ENCODE measurements at places on chromosomes 6 and 20.
A peak's percentile ranks its signal among the peaks of the same experiment; 100 is the strongest.

GRCh38 chr6:53771785-53772624 is 22.8 kb upstream of the LRRC1 start:
- no peak for DNase-seq

DNA sequence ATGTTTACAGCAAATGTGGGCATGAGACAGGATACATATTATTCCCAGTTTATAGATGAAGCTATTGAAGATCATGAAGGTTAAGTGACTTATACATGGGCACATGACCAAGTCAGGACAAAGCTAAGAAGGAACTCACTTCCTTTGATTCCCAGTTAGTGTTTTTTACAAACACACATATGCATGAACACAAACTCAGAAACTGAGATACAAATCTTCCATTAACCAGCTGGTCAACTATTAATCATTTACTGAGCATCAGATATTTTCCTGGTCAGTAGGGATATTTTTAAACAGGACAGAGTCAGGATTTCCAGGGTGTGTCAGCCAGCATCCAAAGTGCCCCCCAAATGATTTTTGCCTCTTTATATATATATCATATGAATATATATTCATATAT is 222.2 kb downstream of the OGFRL1 start:
- no peak for DNase-seq

- no peak for DNase-seq
Measured at GRCh38 chr20:48846516-48847492, 19.0 kb upstream of the PREX1 start.

DNA sequence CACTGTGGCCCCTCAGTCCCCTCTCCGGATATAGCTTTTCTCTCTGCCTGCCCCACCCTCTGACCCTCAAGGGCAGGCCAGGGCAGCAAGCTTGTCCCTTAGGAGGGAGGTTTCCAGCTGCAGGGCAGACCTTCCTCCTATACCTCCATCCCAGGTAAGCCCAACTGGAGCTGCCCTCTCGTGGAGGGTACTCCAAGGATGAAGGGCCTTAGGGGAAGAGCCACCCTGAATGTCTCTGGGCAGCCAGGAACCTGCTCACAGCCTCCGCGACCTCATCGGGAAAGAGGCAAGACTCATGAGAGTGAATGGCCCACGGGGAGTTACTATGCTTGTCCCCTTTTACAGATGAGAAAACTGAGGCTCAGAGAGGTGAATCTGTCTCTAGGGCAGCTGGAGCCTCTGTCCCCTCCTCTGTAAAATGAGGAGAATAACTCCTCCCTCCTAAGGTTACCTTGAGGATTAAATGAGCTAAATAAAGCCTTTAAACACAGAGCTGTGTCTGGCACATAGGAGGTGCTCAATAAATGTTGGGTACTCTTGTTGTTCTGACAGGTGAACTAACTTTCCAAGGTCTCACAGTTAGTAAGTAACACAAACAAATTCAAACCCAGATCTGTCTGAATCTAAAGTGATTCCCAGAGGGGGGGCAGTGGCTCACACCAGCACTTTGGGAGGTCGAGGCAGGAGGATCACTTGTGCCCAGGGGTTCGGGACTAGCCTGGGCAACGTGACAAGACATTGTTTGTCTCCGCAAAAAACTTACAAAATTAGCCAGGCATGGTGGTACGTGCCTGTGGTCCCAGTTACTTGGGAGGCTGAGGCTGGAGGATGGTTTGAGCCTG is 12.1 kb downstream of the SRXN1 start:
- DNase-seq = no peak

- DNase-seq = no peak
Measured at GRCh38 chr6:137427656-137428290, 66.4 kb downstream of the OLIG3 start.

DNA sequence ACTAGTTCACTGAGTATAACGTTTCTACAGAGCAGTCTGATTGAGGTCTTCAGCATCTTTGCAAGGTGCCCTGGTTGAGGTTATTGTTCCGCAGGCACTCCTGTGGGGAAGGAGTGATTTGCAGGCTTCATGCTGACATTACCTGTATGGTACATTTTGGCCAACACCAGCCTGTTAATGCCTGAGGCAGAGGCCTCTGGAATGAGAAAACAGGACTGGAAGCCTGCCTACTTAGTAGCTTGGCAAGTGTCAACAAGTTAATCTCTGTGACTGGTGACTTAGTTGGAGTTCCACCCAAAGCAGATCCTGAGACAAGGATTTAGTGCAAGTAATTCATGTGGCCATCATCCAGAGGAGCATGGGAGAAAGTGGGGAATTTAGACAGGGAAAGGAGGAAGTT is 24.6 kb downstream of the MAS1 start:
- no peak for DNase-seq

GRCh38 chr6:145673504-145673903 is 61.8 kb downstream of the EPM2A start:
- DNase-seq = no peak

DNA sequence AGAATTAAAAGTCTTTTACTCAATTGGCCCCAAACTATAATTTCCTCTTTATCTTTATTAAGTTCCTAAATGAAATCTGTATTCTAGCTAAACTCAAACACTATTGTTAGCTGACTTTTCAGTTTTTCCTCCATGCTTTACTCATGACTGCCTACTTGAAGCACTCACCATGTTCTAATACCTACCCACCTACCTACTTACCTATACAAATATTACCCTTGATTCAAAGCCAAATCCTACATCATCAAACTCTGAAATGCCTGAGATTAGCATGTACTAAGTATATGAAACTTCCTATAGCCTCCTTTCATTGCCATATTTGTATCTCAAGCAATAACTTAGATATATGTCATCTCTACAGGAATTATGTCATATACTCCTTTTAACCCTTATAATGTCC is 259.7 kb downstream of the HDGFL1 start:
- no peak for DNase-seq

DNA sequence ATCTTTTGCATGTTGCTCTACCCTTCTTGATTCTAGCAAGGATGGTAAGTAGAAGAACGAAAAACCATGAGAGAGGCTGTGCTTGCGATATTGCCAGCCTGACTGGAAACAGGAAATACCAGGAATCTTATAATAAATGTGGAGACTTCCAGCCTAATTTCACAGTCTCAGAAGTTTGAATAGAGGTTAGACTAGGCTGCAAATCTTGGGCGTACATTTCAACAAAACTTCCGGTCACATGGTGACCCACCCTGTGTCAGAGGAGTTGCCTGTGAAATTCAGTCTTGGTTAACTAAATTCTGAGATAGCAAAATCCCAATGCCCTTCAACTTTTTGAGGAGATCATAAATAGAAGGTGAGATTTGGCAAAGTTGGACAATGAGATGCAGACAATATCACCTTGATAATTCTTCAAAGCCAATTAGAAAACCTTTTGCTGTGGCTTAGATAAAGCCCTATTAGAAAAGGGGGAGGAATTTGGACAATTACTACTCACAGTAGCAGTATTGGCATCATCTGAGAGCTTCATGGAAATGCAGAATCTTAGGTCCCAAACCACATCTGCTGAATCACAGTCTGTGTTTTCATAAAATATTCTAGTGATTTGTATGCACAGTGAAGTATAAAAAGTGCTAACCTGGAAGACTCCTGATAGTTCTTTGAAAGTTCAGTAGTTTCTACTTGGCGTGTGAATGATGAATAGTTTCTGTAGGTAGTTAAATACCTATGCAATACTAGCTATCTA is 262.0 kb upstream of the JAG1 start:
- no peak for DNase-seq

DNA sequence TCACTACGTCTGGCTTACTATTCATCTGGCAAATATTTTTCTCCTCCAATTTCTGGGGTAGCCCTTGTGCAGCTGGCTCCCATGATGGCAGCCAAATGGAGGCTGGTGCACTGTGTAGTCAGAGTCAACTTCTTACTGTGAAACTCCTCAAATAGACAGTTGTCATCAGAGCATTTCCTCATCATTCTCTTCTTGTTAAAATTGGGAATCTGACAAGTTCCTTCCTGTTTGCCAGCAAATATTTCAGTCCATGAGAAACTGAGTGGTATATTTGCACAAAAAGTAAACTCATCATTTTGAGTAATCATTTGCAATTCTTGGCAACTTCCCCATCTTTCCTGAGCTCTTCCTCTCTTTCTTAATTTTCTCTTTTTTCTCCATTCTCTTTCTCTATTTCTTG is 394.9 kb upstream of the RGS17 start:
- DNase-seq = no peak

DNA sequence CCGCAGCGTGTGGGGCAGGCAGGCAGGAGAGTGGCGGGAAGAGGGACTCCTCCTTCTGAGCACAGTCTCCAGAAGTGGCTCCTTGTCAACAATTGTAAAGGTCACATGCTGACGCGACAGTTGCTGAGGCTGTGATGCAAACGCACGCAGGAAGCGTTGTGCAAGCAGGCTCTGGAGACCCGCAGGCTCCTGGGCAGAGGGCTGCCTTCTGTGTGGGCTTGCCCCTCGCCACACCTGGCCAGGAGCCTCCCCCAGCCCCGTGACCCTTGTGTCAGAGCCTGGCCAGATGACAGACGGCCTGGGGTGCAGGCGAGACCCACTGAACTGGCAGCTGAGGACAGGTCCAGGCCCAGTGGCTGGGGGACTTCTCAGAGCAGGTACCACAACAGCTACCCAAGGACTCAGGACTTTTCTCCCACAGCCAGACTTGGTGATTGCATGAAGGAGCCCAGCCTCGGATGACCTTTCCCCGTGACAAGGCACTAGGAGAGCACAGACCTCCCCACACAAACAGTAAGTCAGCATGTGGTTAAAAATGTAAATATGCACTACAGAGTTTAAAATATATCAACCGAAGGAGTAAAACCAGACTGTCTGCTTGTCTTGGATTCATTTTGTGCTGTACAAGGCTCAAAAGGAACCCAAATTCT is 222.1 kb upstream of the RREB1 start:
- DNase-seq = no peak

GRCh38 chr20:51382986-51383821 is 159.3 kb downstream of the NFATC2 start:
- peak; percentile 13 for DNase-seq

GRCh38 chr6:82370788-82371187 is 7.2 kb downstream of the TPBG start:
- peak; percentile 98 for DNase-seq

GRCh38 chr6:146149770-146150169 is 120.9 kb downstream of the GRM1 start:
- DNase-seq = no peak
